ENCODE measurements at places on chromosomes 2 and 18.

GRCh38 chr18:56921896-56922480 lies 224.9 kb upstream of the BOD1L2 start:
- DNase-seq = no peak

DNA sequence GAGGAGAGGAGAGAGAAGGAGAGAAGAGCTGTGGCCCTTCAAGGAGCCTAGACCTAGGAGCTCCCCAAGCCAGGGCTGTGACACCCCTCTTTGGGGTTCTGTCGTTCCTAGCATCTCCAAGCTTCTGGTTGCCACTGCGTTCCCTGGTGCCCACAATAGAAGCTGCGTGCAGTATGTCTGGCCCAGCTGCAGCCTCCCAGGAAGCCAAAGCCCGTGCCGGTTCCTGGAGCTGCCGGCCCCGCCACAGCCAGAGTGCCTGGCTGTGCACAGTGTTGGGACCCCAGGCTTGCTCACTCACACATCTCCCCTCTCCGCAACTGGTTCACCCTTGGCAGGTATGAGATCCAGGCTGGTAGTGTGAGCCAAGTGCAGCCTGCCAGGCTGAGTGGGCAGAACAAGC lies 367.7 kb upstream of the MC4R start:
- DNase-seq = no peak

GRCh38 chr2:80499095-80499494 lies 194.5 kb upstream of the LRRTM1 start:
- DNase-seq = no peak

DNA sequence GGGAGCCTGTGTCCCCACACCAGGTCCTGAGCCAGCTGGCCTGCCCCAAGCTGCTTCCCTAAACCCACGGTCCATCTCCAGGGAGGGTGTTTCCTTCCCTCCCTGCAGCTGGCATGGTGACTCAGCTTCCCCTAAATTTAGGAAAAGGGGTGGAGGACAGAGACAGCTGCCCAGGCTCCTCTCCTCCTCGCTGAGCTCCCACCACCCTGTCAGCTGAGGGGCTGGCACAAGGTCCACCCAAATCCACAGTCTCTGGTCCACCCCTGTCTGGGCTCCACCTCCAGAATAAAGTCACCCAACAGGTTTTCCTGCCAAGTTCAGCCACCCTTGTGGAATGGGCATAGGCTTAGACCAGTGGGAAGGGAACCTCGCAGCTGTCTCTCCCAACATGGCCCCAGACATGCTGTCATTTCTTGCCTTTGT lies 156.5 kb downstream of the TNS1 start:
- peak; percentile 36 for DNase-seq

- DNase-seq = no peak
Observed at GRCh38 chr2:143264851-143265250, 135.6 kb downstream of the ARHGAP15 start.

DNA sequence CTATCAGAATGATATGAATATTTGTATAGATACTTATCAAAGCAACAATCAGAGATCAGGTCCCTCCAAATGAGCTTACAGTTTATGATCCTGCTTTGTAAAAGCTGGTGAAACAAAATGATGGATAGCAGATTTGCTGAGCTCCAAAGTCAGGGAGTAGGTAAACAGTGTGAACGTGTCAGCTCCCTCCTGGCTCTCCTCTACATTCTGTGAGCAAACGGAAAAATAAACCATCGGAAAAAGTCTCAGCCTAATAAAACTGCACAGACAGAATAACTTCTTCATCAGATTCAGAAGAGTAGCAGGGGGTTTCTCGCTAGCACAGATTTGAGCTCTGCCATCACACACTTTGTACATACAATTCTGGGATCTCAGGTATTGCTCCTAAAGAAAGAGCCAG lies 51.3 kb downstream of the BCL11A start:
- DNase-seq = no peak

GRCh38 chr18:73891572-73892421 lies 255.8 kb downstream of the FBXO15 start:
- no peak for DNase-seq

GRCh38 chr2:126543081-126543480 lies 112.9 kb upstream of the GYPC start:
- DNase-seq = no peak

Data from hematopoietic multipotent progenitor cell treated with erythropoietin and hydrocortisone succinate and interleukin-3 and kit ligand, for 17 days (in vitro differentiated cells).